Stimulated activated CD4-positive, alpha-beta T cell treated with anti-CD3 and anti-CD28 coated beads, Interleukin-2, amount 100 ng/mL, for 4 hours (primary cell): ENCODE measurements at places on chromosomes 3 and 15.

DNA sequence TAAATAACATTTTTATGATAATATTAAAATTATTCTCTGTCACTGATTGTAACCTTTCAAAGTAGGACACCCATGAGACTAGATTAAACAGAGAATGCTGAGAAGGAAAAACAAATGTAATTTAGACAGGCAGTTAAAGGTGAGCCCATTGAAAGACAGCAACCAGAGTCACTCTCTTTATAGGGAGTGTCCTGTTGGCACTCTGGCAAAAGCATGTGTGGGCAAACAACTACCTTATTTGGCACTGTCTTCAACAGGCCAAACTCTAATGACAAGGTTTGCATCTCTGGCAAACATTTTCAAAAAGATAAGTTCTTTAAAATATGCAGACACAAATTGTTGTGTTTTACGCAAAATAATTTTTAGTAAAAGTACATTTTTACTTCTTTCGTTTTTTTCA, 29.8 kb downstream of the NFKBIZ start:
- no peak for DNase-seq

DNA sequence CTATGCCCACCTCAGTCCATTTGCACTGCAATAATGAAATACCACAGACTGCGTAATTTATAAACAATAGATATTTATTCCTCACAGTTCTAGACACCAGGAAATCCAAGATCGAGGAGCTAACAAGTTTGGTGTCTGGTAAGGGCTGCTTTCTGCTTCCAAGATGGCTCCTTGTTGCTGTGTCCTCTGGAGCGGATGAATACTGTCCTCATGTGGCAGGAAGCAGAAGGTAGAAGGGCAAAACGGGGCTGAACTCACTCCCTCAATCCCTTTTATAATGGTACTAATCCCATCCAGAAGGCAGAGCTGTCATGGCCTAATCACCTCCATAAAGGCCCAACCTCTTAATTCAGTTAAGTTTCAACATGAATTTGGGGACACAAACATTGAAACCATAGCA, 75.3 kb downstream of the P2RY1 start:
- DNase-seq = no peak

- DNase-seq = no peak
Observed at GRCh38 chr3:16151109-16151508, 23.4 kb upstream of the GALNT15 start.

- DNase-seq = no peak
Observed at GRCh38 chr3:72164635-72164978, 379.7 kb upstream of the PROK2 start.

- DNase-seq = no peak
Observed at GRCh38 chr15:32870240-32871033, 152.6 kb downstream of the GREM1 start.

- no peak for DNase-seq
Observed at GRCh38 chr3:116288485-116288884, 156.8 kb downstream of the LSAMP start.

DNA sequence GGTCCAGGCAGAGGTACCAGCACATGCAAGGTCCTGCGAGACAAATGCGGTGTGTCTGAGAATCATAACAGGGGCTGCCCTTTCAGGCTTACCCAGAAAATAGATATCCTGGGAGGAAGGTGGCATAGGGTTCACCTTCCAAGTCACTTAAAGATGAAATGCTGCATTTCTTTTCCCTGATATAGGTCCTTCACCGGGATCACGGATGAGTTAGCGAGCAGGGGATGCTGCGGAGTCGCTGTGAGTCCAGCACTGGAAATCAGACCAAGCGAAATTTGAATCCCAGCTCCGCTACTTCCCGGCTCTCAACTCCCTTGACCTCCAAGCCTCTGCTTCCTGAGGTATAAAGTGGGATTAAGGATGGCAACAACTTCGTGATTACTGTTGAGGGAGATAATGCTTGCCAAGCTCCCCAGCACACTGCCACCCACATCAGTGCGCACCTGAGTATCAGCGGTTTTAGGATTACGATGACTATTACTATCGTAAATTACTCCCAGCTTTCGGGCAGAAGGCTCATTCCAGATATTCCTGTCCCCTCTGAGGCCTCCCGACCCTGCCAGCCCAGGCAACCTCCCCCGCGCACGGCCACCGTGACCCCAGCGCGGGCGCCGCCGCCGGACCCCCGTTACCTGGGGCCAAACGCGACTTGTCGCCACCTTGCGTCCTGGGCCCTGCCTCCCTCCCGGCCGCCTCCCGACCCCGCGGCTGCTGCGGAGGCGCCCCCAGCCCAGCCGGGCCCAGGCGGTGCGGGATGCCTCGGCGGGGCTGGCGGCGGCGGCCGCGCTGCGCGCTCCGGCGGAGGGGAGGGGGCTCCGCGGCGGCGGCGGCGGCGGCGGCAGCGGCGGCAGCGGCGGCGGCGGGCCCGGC, 589 bp upstream of the GPR27 start:
- DNase-seq = no peak

DNA sequence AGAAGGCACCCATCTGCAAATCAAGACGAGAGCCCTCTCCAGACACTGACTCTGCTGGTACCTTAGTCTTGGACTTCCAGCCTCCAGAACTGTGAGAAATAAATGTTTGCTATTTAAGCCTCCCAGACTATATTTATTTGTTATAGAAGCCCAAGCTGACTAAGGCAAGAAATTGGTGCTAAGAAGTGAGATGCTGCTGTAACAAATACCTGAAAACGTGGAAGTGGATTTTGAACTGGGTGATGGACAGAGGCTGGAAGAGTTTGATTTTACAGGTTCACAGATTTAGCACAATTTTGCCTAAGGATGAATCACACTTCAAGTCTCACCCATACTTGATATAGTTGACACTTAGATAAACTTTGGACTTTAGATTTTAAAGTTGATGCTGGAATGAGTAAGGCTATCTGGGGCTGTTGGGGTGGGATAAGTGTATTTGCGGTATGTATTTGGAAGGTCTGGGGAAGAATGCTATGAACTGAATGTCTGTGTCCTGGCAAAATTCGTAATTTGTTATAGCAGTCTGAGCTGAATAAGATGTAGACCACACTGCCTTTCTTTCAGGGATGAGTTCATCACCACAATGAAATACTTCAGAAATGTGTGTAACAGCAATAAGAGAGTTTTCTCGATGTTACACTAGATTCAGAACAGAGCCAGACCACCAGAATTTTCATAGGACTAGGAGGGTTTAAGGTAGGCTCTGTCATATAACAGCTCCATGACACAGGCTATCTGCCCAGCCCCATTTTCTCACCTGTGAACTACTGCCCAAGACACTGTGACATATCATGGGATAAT, 120.5 kb upstream of the LMCD1 start:
- DNase-seq = no peak

- DNase-seq = no peak
Observed at GRCh38 chr15:68712886-68713285, 107.8 kb downstream of the ANP32A start.

GRCh38 chr3:117603097-117603496, 893.5 kb downstream of the TUSC7 start:
- no peak for DNase-seq

DNA sequence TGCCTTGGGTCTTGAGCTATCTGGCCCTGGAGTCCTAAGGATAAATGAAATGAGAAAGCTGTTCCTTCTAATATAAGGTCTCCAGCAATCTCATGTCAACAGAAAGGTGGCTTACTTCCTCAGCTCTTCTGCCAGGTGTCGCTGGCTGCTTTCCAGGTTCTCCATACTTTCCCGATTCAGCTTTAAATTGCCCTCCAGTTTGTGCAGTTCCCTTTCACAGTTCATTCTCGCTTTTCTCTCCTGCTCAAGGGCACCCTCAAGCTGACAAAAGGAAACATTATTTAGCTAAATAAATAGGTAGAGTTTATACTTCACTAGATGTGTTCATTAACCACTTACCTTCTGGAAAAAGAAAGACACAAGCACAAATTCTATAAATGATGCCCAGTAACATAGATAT, 73.0 kb downstream of the MYH15 start:
- DNase-seq = no peak

DNA sequence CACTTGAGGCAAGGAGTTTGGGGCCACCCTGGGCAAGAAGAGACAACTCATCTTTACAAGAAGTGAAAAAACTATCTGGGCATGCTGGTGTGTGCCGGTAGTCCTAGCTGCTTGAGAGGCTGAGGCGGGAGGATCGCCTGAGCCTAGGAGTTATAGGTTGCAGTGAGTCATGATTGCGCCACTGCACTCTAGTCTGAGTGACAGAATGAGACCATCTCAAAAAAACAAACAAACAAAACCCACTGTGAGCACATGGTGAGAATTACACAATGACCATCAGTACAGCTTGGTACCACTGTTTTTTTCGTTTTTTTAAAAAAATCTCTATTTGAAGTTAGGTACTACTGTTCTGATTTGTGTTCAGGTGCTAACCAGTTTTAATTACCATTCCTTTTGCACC, 13.6 kb downstream of the VPS39 start:
- no peak for DNase-seq

DNA sequence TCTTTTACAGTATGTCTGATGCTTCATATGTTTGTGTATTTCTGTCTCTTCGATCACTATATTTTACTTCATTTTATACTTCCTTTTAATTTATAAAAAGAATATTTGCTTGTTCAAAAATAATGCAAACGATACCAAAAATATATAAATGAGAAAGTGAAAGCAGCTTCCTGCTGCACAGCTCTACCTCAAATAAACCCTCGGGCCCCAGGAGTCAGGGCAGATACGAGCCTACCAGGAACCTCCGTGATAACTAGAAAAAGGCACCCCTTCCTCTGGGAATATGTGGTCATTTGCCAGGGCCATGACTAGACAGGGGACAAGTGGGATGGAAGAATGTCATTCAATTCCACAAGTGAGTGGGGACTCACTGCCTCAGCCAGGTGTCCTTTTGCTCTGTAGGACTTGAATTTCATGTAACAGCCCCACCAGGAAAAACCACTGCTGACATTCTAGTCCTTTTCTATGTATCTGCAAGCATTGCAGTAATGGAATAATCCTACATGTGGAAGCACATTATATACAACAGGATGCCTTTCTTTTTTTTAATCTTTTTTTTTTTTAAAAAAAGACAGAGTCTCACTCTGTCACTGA, 133.3 kb downstream of the SUCLG2 start:
- DNase-seq = no peak

- DNase-seq = no peak
Observed at GRCh38 chr15:57285386-57285785, 90.9 kb upstream of the CGNL1 start.

GRCh38 chr3:123953735-123954134, 7.3 kb downstream of the CCDC14 start:
- DNase-seq = no peak

DNA sequence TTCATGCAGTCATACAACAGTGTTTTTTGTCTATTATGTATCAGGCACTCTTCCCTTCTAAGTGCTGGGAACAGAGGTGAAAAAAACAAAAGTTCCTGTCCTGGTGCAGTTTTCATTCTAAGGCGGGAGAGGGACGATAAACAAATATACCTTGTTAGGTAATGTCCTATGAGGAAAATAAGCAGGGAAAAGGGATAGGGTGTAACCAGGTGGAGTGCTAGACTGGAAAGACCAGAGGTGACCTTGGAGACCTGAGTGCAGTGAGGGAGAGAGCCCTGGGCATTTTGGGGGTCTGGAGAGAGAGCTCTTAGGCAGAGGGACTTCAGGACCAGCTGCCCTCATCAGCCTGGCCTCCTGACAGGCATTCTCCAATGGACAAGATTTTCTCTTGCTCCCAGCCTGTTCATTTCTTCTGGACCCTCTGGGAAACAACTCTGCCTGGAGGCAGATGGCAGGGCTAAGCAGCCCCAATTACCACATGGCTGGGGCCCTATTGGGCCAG, 97.2 kb upstream of the TJP1 start:
- no peak for DNase-seq

DNA sequence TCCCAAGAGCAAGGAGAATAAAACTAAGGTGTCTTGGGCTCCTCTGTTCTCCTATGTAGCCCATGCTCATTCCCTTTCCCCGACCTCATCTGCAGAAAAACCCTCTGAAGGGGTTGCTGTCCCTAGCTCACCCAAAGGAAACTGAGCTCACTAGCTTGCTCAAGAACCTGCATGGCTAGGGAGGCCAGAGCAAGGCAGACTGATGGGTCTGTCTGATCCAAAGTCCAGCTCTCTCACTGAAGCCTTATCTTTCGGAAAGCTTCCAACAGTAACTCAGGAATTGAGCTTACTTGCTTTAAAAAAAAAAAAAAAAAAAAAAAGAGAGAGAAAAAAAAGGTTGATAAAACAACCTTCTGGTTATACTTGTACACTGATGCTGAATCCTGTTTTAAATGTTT, 141.4 kb upstream of the TOPAZ1 start:
- DNase-seq = no peak

- no peak for DNase-seq
Observed at GRCh38 chr3:27526614-27527315, 42.6 kb upstream of the SLC4A7 start.

DNA sequence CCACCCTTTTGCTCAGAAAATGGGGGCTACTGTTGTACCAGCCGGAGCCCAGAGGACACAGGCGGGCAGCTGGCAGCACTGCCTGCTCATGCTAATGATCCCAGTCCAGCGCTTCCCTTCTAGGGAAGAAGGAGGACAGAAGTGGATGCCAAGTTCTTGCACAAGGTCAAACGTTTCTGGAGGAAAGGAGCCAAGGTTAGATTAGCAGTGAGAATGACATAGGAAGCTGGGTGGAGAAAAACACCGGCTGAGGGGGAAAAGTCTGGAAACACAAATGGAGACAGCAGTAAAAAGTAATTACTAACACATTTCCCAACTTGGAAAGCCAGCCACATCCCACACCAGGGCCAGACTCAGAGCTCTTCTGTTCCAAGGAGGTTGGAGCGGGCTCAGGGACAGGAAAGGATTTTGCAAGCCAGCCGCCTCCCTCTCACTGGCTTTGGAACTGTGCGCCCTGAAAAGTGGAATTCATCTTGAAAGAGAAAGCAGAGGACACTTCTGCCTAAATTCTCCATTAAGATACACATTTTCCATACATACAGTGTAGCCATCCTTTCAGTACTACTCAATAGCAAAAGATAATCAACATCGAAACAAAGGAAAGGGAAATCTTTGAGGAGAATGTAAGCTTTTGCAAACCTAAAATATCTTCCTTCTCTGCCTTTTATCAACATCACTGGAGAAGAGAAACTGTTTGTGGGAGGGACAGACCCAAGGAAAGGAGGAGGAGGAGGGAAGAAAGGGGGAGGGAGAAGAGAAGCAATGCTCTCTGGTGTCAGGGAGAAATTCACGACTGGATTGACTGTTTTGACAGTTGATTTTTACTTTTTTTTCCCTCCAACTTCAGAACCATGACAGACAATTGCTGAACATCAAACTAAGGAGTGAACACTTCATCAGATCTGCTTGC, 133.6 kb downstream of the CD47 start:
- no peak for DNase-seq
